CD4-positive, alpha-beta T cell treated with Interleukin-2 at 100 ng/mL for 4 hours (primary cell): ENCODE measurements at places on chromosomes 4 and X.

GRCh38 chr4:40395908-40396793 is 61.0 kb downstream of the CHRNA9 start:
- no peak for DNase-seq

GRCh38 chrX:103396186-103396585 is 19.8 kb downstream of the BEX3 start:
- no peak for DNase-seq

GRCh38 chr4:171017593-171017992 is 795.6 kb upstream of the GALNTL6 start:
- DNase-seq = no peak

- DNase-seq = no peak
These were observed 1.6 kb downstream of the FAM13A start for GRCh38 chr4:89055157-89056080.

- DNase-seq = peak; percentile 26
These were observed 728 bp downstream of the UBA6 start for GRCh38 chr4:67700116-67700737.

DNA sequence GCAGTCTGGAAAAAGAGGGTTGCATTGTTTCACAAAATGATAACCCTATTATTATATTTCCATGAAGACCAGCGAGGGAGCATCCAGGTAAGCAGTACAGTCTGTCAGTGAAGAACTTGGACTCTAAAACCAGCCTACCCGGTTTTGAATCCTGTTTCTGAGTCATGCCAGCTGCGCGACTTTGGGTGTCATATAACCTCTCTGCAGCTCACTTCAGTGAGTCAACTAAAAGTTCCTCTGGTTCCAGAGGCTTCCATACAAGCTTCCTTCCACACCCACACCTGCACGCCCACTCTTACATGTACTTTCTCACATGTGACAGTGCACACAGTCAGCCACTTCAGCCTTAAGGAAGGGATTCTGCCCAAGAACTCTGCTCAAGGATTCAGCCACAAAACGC is 49.8 kb upstream of the PRPS2 start:
- no peak for DNase-seq

GRCh38 chr4:55347610-55348228 is 1.7 kb downstream of the SRD5A3 start:
- no peak for DNase-seq

GRCh38 chrX:44675362-44676024 is 132.8 kb upstream of the FUNDC1 start:
- no peak for DNase-seq

DNA sequence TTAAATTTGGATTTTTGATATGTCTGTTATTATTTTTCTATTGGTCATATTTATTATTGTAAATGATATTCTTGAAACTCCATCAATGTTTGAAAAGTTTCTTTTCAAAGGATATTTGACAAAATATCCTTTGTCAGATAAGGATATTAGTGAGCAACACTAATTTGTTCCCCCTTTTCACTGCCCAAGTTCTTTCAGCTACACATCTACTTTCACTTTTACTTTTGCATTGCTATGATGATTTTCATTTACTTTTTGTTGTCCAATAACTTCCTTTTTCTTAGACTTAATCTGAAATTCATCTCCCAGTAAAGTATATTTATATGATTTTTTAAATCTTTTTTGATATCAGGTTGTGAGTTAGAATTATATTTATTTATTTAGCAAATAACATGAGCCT is 542.3 kb upstream of the ADGRL3 start:
- no peak for DNase-seq

- no peak for DNase-seq
These were observed 10.9 kb downstream of the SHROOM3 start for GRCh38 chr4:76445911-76446310.

DNA sequence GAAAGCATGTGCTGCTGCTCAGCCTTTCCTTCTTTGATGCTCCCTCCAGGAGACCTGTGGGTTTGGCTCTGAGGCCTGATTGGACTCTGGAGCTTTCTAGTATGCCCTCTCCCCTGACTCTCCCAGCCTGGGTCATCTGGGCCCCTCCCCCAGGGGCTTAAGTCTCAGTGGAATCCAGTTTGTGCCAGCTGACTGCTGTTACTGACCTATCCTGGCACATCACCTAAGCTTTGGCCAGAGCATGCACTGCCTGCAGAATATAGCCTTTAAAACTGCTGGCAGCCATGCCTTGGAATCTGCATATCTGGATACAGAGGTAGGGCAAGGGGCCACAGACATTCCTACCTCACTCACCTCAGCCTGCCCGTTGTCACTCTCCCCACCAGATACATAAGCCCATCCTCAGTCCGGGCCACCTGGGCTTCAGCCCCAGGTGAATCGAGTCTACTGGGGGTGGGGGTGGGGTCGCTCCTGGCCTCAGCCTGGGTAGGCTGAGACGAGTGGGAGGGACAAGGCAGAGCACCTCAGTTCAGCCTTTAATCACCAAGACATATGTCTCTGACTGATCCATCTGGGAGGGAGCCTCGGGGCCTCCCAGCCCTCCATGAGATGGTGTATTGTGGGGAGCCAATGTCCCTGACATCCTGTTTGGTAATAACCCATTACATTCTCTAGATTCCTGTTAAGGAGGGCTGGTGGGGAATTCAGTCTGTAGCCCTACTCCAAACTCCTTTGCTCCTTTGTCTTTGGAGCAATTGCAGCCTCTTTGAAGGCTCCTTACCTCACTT is 61.2 kb downstream of the STARD8 start:
- no peak for DNase-seq

DNA sequence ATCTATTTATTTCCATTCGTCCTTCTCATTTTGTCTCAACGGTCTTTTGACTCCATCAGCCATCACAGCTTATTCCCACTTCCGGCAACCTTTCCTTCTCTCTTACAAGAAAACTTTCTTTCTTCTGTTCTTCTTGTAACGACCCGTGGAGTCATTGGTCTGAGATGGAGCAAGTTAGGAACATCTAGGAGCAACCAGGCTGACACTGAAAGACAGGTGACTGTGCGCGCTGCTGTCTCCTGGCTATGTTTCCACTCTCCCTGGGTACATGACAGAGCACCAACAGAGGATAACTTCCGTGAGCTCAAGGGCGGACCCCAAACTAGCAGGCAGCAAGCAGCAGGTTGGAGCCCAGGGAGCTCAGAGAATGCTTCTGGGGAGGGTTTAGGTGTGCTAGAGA is 2.5 kb downstream of the FGF5 start:
- no peak for DNase-seq

GRCh38 chr4:34412233-34412632 is 1832.1 kb downstream of the ARAP2 start:
- no peak for DNase-seq

- no peak for DNase-seq
These were observed 13.0 kb downstream of the FAM47A start for GRCh38 chrX:34119122-34119521.

- DNase-seq = no peak
These were observed 29.3 kb downstream of the RGS12 start for GRCh38 chr4:3322059-3322550.
